ENCODE measurements at places on chromosomes 2 and 18.
A peak's percentile ranks its signal among the peaks of the same experiment; 100 is the strongest.

- no peak for DNase-seq
These were observed 35.3 kb upstream of the SOS1 start for GRCh38 chr2:39156107-39156506.

DNA sequence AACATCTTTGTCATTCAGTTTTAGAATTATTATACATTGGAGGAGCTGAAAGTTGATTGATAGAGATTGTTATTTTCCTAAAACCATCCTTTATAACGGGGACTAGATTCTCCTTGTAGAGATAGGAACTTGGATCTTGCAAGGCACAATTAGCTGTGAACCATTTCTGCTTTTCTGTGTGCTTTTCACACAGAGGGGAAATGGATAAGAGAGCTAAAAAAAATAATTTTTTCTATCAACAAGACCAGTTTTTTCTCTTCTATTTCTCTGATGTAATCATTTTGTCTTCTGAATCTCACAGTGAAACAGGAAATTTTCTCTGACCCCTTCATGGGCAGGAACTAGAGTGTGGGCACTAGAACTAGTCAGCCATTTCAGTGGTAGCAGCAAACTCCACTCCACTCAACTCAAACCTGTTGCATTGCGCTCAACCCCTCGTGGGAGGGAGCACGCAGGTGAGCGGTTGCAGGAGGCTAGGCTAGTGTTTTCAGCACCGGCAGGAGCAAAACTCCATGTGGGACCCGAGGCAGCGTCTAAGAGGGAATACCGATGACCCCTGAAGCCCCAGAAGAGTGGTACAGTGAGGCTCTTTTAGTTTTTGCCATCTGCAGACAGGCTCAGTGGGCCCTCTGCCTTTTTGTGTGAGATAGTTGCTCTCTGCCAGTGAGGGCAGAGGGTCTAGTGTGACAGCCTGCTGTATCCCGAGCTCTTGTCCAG, 24.0 kb upstream of the SLC39A10 start:
- DNase-seq: no peak

DNA sequence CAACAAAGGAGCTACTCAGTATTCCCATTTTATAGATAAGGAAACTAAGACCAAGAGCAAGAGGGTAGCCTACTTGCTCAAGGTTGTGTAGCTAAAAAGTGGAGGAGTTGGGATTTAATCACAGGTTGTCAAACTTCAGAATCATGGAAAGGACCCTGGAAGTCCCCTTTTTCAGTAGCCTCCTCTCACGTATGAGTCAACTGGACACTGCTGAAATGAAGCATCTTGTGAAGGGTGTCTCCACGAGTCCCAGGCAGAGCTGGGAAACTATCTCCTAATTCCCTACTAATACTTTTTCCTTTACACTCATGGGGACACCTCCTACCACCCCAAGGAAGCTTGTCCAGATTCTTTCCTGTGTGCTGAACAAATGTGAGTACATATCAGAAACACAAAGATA, 155.8 kb downstream of the RHBDD1 start:
- DNase-seq: no peak

GRCh38 chr2:237552908-237553307, 13.5 kb upstream of the PRLH start:
- no peak for DNase-seq

GRCh38 chr2:34912084-34912483, 1313.0 kb upstream of the FAM98A start:
- DNase-seq: no peak

DNA sequence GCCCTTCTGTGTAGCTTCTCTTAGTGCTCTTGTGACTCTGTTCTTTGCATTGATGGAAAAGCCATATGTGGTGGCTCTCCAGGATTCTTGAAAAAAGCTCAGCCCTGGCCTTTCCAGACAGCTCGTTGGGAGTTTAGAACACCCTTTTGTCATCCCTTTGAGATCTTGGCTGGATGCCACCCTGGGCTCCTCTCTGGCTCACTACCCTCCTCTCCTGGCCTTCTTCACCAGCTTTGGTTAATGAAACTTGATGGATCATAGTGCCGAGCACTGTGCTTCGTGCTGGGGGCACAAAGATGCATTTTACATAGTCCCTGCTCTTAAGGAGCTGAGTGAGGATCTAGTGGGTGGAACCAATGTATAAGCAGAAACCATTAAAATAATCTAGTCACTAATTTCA, 15.6 kb upstream of the FHOD3 start:
- no peak for DNase-seq

GRCh38 chr2:181516992-181517391, 59.8 kb downstream of the ITGA4 start:
- DNase-seq: no peak

- DNase-seq: peak; percentile 46
These were observed 1.4 kb upstream of the PLCL1 start for GRCh38 chr2:197803033-197803444.

DNA sequence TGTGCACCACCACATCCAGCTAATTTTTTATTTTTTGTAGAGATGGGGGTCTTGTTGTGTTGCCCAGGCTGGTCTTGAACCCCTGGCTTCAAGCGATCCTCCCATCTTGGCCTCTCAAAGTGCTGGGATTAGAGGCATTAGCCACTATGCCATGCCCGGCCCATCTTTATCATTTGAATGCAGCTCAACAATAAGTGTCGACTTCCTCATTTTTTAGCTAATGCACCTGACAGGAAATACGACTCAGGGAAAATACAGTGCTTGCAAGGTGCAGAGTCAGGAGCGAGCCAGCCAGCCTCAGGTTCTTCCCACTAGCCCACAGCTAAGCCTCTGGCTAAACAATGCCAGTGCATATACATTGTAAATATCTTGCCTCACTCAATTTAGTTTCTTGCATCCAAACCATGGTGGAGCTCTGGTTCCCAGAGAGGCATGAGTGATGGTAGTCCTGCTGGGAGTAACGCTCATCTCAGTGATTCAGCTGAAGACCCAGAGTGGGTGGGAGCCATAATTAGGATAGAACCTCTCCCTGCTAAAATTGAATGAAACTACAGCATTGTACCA, 135.0 kb downstream of the TGIF1 start:
- no peak for DNase-seq

GRCh38 chr2:187117483-187117882, 268.5 kb upstream of the ZSWIM2 start:
- DNase-seq: peak; percentile 10

- DNase-seq: no peak
These were observed 75.4 kb downstream of the SP110 start for GRCh38 chr2:230144355-230144754.

- peak; percentile 20 for DNase-seq
These were observed 22.1 kb downstream of the MFF start for GRCh38 chr2:227347117-227347516.

DNA sequence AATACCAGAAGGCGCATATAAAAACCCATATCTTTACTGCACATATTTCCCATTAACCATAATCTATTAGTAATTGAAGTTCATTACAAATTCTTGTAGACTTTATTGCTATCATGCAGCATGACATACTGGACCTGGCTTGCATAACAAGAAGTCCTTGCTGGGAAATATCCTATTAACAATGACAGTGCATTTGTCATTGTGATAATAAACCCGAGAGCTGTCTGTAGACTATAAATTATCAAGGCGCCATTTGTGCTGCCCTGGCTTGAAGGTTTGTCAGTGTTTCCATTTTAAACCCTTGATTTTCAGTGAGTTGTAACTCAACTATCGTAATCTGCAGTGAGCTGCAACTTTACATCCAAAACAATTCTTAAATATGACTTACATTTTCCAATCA, 59.0 kb downstream of the HNMT start:
- no peak for DNase-seq

- DNase-seq: no peak
These were observed 18.4 kb upstream of the PRLH start for GRCh38 chr2:237547841-237548416.

- DNase-seq: peak; percentile 82
These were observed 23.2 kb upstream of the SLC35F6 start for GRCh38 chr2:26740890-26741302.

DNA sequence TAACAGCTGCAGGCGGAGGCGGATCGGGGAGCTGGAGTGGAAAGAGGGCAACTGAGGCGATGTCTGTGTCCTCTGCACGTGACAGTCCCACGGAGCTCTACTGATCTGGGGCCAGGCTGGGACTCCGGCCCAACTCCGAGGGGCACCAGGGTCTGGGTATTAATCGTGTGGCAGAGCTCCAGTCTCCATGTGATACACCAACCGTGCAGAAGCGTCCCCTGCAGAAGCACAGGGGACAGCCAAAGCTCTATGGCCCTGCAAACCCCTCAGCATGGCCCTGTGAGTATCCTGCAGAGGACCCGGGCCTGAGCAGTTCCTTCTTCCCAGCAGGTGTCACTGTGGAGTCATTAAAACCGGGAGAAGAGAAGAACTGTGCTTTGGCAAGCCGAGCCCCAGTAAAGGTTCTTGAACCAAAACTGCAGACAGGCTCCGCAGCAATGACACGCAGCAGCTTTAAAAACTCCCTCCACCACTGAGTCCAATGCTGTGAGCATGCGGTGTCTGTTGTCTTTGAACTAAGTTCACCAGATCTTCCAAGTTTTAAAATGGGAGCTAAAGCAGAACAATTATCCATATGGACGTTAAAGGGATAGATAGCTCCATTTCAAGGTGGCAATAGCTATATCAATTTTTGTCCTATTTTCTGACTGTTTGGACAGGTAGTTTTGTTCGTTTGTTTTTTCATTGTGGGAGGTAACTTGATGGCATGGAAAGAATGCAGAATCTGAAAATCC, 79.4 kb downstream of the TMEM182 start:
- DNase-seq: peak; percentile 71

DNA sequence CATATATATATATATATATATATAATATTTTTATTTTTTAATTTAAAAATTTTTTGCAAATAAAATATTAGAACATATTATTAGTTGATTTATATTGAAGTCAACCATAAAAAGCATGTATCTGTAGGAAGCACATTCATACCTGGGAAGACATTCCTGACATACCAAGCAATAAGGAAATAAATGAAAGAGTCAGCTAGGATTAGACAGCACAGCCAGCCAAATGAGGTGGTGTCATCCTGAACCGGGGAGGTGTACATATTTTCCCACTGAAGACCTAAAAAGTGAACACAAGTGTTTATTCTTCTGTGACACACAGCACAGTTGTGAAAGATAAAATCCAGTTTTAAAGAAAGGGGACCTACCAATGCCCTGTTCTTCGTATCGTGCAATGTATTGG, 149.2 kb downstream of the ABCA12 start:
- no peak for DNase-seq

- no peak for DNase-seq
These were observed 64.9 kb upstream of the KIF5C start for GRCh38 chr2:148810081-148810480.

DNA sequence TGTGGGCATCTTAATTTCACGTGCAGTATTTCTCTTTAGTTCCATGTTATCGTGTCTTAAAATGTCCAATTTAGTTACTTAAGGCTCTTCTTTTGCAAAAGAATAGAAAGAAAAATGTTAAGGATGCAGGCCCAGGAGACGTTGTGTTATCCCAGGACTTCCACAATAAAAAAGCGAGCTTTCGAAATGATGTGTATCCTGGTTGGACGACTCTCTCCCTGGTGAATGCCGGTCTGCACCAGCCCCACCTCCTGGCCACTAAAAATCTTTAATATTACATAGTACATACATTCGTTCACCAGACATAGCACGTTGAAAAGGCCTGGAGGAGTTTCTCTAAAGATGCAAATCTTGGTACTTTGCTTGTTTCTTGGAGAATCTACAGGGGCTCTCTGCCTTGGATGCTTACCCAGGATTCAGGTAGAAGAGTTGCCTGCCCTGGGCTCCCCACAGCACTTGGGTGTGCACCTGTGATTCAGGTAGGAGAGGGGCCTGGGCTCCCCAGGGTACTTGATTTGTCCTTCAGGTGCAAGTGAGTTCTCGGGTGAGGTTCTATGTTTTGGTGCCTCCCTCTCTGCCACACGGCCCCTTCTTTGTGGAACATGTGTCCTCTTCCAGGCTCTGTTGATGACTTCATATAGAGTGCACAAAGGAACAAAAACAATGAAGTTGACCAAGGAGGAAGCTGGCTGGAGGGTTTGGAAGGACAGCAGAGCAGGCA, 26.6 kb downstream of the TWIST2 start:
- no peak for DNase-seq

DNA sequence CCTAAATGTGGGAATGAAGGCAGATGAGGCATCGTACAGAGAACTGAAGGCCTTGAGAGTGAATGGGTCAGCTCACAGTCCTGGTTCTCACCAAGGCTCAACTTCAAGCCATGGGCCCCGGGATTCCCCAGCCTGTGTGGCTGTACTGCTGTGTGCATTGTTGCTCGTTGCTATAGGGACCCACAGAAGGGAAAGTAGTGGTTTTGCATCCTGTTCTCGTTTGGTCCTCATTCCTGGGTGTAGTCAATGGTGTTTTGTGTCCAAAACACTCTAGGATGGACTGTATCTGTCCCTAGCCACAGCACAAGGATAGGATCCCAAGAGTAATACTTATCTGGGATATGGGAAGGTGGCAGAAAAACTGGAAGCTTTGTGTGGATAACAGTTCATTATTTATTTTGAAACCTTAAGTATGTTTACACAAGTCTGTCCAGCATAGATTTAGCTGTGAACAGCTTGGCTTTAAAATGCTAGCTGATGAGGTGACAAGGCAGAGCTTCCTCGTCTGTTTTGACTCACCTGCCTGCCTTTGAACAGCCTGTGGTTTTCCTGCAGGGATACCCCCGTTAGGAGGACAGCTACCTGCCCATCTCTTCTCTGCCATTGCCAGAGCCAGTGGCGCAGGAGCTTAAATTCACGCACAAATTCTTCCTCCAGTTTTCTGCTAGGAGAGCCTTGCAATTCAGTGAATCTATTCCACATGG, 85.0 kb downstream of the WDSUB1 start:
- DNase-seq: no peak

- DNase-seq: no peak
These were observed 166.3 kb upstream of the FN1 start for GRCh38 chr2:215601990-215602721.
